ENCODE measurements at places on chromosomes 2 and 18.

DNA sequence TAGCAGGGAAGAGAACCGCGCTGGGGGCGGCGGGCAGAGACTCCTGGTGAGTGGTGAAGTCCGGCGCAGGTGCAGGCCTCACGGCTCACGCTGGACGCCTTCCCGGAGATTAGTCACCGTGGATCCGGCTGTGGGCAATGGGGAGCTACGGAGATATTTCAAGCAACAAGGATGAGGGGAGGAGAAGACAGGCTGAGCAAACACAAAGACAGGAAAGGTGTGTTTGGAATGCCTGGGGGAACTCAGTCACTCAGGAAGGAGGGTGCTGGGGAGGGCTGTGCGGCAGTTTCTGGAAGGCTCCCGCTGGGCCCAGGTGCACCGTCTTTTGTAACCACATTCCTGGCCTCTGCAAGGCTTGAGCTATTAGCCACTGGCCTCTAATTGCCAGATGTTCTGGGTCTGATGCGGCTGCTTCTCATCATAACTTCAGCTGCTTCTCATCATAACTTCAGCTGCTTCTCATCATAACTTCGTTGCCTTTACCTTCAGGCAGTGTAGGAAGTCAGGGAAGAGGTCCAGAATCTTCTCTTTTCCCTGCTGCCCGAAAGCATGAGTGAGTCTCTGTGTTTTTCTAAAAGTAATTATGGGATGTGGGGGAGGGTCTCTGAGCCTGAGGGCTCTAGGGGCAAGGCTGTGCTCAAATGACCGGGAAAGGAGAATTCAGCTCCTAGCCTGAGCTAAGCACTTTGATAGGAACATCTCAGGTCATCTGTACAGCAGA lies 118.9 kb downstream of the PXDN start:
- no peak for DNase-seq

GRCh38 chr2:45276914-45277313 lies 267.7 kb upstream of the SIX2 start:
- DNase-seq, result no peak

DNA sequence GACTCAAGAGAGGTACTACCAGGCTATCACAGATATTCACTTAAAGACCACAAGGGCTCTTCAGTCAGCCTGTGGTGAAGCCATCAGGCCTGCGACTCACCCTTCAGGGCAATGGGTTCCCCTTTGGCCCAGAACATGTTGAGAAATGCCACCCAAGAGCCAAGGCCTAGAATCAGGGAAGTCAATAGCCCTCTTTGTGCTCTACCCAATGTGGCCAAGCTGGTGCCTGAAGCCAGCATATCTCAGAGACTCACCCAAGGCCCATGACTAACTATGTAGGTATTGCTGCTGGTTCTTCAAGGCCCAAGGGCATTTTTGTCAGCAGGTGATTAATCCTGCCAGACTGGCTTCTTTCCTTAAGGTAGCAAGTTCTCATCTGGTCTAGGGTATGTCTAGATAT lies 338.9 kb upstream of the SETBP1 start:
- no peak for DNase-seq

- DNase-seq, result no peak
These were observed 1.7 kb upstream of the SP100 start for GRCh38 chr2:230414302-230414701.

- no peak for DNase-seq
These were observed 66.4 kb downstream of the TSHZ1 start for GRCh38 chr18:75276818-75277609.

- DNase-seq, result no peak
These were observed 214.5 kb downstream of the NBAS start for GRCh38 chr2:15346624-15347023.

DNA sequence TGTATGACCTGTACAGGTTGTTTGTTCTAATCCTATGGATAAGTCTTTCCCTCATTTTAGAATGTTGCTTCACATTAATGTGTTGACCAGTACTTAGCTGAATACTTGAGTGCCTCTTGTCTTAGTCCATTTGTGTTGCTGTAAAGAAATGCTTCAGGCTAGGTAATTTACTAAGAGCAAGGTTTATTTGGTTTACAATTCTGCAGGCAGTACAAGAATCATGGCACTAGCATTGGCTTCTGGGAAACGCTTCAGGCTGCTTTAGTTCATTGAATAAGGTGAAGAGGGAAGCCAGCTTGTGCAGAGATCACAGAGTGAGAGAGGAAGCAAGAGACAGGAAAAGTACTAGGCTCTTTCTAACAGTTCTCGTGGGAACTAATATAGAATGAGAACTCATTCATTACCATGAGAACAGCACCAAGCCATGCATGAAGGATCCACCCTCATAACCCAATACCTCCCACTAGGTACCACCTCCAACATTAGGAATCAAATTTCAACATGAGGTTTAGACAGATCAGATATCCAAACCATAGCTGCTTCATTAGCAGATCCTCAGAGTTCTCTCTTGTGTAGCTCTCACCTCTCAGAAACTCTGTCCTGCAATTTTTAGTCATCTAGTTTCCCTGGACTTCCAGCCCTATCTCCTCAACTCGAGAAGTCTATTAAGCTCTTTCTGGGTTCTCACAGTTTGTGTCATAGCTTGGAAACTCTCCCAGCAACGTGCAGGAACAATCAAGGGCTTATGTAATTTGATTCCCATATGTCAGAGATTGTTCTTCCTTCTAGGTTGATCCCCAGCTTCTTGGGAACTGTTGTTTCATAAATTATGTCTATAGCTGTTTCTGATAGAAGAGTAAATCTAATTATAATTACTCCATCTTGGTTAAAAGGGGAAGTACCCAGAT lies 2082.3 kb upstream of the CELF4 start:
- peak; percentile 65 for DNase-seq

DNA sequence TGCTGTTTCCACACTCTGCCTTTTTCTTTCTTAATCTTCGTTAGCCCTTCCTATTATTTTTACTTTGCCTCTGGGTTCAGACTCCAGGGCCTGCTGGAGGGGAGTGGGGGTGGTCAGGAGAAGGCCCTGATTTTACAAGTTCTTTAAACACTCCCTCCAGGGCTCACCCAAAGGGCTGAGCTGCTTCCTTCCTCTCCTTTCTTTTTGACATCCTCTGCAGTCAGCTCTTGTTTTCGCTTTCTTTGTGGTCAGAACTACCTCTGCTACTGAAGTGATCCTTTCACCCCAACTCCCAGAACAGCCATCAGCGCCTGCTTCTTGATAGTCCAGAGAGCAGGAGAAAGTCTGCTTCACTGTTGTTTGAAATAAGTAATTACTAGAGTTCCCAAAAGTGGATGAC lies 925.7 kb downstream of the EPHA4 start:
- DNase-seq, result no peak

- DNase-seq, result peak; percentile 2
These were observed 55.3 kb upstream of the HK2 start for GRCh38 chr2:74778381-74779264.

Measured in NCI-H187 (cell line).